Transverse colon (tissue), 4 donors: ENCODE measurements at places on chromosomes 7 and 10. TPM values are rescaled to one million over a fixed set of nuclear protein-coding genes. Genes with fewer than 3 reads are reported as not detected.
A peak's percentile ranks its signal among the peaks of the same experiment; 100 is the strongest.

- no peak for DNase-seq
Observed at GRCh38 chr7:147664541-147664940, 926.0 kb upstream of the C7orf33 start.

Gene ODAD2
- total RNA-seq: not detected

Gene CCDC7
- total RNA-seq: 15.1 TPM

Gene ZCWPW1
- total RNA-seq: 2.4 TPM

Gene ZNF425
- 2.3 TPM for total RNA-seq

GRCh38 chr7:125651823-125652528 is 722.4 kb upstream of the POT1 start:
- DNase-seq: no peak

Gene EBLN1
- total RNA-seq: not detected

DNA sequence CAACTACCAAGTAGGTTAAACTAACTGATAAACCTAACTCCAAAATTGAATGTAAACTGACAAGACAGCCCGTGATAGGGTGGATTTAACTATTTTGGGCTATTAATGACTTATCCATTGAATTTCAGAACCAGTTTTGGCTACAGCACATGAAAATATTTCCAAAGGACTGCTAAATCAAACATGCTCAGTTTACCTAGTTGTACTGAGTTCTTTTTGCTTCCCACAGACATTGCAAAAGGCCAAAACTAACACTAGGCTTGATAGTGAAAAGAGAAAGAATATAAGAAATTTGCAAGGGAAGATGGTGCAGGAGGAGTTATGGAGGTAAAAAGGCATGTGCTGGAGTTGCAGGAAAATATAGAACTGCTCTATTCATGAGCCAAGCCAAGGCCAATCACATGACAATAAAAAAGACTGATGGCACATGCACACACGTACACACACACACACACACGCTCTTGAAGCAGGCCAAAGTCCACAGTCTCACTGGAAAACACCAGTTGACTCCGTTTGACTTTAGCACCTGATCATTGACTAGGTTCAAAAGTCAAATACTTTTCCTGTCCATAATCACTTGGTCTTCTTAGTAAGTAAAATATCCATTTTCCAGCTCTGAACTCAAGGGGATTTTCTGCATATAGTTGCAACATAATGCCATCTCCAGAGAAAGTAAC is 76.0 kb upstream of the AGBL3 start:
- DNase-seq: no peak

DNA sequence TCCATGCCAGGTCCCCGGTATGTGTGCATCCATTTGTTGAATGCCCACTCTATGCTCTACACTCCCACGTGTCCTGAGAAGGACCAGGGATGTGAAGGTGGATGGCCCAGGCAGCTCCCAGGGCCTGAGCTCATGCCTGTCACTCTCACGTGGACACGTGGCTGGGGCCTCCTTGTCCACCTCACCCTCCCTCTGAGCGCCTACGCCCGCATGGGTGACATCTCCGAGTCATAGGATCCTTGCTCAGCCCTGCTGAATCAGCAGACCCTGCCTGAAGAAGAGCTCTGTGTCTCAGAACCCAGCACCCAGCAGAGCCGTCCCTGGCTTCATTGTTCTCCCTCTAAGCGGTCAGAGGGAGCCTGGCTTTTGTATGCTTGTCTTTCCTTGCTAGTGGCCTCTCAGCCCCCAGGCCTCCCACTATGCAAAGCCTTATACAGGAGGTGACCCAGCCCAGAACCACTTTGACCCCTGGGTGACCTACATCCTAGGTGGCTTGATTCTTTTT is 107.9 kb upstream of the PPIF start:
- no peak for DNase-seq

DNA sequence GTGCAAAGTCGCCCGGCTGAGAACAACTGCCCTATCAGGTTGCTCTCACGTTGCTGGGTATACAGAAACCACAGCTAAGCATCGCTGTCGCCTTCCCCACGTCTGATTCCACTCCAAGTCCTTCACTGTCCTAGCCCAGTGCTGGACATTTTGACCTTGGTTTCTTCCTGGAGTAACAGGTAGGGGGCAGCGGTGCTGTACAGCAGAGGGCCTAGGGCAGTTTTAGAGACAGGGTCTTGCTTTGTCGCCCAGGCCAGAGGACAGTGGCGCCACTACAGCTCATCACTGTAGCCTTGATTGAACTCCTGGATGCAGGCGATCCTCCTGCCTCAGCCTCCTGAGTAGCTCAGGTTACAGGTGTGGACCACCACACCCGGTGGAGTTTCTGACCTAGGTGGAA is 2.6 kb downstream of the CLDN15 start:
- no peak for DNase-seq

Gene CLDN4
- 555 TPM for total RNA-seq

Gene TRIM50
- not detected for total RNA-seq

Gene C10orf67
- total RNA-seq: not detected

DNA sequence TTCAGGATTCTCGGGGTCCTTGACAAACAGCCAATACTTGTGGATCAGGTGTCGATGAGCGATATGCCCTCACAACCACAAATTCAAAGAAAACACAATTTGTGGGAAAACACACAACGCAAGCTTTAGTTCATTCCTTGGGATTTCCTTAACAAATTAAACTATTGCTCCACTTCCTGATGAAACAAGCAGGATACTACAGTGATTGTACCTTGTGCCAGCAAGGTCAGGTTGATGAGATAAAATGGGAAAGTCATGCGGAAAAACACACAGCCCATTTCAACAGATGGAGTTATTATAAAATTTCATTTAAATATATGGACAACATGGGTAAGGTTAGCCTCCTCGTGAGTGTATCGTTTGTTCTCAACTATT is 8.8 kb upstream of the RHOBTB1 start:
- DNase-seq: no peak

Gene GFRA1
- total RNA-seq: 32.8 TPM

GRCh38 chr7:50505553-50506210 is 55.5 kb upstream of the FIGNL1 start:
- no peak for DNase-seq

- peak; percentile 30 for DNase-seq
Observed at GRCh38 chr7:92071032-92071431, 63.2 kb downstream of the CYP51A1 start.

DNA sequence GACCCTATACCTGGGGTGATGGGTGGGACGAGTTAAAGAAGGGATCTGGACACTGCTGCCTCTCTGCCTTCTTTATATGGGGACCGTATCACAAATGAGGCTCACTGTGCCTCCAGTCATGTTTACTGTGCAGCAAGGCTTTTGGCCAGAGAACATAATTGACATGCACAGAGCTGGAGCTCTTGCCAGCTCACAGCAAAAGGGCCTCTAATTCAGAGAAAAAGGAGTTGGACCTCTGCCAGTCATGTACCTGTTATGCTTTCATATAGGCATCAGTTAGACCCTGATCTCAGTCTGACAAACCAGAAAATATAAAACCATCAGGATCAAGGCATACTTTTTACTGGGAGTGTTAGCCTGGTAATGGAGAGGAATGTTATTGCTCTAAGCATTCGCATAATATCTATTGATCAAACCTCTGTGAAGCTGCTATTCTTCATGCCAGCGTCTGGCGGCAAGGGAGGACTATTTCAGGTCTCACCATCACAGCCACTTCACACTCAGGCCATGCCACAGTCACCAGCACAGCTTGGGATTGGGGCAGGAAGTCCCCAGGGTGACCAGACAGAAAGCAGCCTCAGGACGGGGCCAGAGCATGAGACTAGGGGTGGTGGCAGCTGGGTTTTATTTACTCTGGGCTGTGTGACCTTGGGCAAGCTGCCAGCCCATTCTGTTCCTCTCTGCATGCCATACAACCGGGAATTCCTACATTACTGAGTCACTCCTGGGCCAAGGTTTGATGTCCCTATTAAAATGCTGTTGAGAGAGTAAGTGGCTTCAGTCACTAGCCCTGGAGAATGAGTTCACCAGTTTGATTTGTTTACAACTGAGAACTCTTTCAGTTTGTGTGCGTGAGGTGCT is 90.1 kb downstream of the NPSR1 start:
- peak; percentile 80 for DNase-seq
